ENCODE measurements at places on chromosomes 5 and 9. TPM values are rescaled to one million over a fixed set of nuclear protein-coding genes. Genes with fewer than 3 reads are reported as not detected.

DNA sequence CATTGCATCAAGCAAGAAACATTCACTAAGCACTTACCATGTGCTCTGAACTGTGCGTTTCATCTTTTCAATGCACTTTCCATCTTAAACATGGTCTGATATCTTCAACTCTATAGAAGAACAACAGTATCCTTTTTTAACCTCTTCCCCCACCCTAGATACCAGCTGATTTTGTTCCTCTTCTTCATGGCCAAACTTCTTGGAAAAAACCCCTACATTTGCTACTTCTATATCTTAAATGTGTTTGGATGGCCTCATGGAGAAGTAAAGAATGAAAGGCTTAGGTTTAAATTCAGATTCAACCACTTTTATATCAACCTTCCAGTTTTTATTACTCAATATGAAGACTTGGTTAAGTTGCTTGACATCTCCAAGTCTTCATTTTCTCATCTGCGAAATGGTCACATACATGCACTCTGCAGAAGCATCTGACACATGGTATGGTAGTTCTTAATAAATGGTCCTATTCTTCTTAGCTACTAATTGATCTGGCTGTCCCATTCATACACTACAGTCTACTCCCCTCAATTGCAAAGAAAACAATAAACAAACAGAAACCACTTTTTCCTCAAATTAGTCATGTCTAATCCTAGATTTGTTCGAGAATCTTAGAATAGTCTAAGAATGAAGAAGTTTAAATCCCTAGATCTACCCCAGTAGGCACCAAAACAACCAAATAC, 59.4 kb downstream of the FYB1 start:
- no peak for DNase-seq

- DNase-seq, result no peak
Measured at GRCh38 chr5:154485096-154485491, 7.1 kb upstream of the HAND1 start.

DNA sequence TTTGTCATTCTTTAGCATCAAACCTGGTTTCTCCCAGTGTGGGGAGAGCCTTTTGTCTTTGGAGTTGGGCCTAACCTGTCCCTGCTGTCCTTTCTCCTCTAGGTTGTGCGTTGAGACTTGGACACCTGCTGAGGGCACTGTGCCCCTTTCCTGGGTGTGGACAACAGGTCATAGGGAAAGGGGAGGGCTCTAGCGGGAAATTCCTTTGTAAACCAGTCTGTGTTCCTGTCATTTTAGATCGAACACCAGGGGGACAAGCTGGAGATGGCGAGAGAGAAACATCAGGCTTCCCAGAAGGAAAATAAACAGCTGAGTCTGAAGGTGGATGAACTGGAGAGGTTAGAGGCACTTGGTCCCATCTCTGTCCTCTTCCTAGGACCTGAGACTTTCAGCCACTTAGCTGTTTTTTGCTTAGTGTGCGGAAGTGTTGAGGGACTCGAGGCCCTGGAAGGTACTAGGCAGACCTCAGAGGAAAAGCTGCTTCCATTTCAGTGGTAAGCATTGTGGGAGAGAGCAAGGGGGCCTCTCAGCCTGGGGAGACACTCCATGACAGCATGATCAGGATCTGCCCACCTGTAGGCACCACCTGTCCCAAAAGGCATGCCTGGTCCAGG, 8.6 kb upstream of the GLE1 start:
- no peak for DNase-seq

- DNase-seq, result no peak
Measured at GRCh38 chr9:90925581-90926257, 124.1 kb downstream of the SYK start.

Gene ARL14EPL
- not detected for total RNA-seq

Gene BTF3
- 325 TPM for total RNA-seq

Data from cardiac septum (tissue), 1 donor.